Pulmonary artery endothelial cell (primary cell): ENCODE measurements at places on chromosomes 6 and 20.

- DNase-seq, result no peak
These were observed 92.8 kb upstream of the BTN3A2 start for GRCh38 chr6:26272171-26272637.

- DNase-seq, result peak; percentile 83
These were observed 10.9 kb upstream of the LPIN3 start for GRCh38 chr20:41329435-41330342.

DNA sequence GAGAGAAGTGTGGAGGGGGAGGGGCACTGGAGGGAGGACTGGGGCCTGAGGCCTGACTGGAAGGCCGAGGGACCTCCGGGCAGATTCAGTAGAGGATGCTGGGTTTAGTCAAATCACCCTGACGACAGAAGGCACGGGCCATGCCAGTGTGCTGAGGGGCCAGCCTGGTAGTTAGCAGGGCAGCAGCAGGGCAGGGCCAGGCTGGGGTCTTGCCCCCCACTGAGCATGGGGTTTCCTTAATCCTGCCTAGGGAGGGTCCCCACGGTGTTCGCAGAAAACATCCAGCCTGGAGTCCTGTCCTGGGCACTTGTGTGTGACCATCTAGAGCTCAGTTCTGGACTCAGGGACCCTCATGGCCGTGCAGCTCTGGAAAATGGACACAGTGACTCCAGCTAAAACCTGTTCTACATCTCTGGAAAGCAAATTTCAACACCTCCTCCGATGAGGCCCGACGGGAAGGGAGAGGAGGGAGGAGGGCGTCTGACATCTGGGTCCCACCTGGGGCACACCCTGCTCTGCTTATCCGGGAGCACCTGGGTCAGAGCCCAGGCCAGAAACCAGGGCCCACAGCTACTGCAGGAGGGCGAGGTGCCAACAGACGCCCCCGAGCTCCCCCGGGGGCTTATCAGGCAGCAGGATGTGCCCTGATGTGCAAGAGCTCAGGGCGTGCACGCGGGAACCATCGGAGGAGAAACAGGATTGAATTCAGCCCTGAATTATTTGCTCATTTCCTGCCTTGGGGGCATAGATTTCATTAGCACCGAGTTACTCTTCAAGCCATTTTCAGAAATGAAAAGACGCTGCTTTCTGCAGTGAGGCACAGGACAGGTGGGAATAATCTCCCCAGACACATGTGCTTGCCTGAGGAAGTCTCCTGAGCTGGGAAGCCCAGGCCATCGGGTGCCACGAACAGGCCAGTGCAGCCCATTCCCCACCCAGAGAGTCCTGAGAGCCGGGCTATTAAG, 78.0 kb upstream of the MPC1 start:
- DNase-seq, result no peak

DNA sequence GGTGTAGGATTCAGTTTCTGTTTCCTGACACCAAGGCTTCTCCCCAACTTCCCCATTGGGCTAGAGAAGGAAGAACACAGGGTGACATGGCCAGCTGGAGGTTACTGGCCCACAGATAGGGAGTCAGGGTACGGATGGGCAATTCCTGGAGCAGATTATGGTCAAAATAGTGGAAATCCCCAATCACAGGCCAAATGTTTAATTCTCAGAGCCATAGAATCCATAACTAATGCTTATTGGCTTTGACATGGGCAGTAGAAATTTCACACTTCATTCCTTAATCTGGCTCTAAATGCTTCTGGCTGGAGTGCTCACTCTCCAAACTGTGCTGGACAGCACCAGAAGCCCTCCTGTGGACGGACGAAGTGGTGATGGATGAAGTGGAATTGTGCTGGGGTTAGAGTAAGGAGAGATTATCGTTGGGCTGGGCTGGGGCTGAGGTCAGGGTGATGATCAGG, 887 bp downstream of the SIGLEC1 start:
- DNase-seq, result no peak

DNA sequence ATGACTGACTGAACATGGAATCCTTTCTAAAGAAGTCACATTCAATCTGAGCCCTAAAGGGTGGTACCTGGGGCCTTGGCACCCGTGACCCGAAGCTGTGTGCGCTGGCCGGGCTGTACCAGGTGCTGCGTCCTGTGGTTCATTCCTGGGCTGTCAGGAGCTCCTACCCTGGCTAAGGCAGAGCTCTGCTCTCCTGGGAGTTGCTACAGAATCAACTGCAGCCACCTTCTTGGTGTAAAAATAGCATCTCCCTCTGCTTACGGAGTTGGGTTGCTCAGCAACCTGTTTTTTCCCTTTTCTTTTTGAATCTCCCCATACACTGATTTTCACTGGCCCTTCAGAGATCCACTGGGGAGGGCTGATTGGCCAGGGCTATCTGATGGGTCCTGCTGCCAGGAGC, 236.6 kb upstream of the PDE10A start:
- no peak for DNase-seq

DNA sequence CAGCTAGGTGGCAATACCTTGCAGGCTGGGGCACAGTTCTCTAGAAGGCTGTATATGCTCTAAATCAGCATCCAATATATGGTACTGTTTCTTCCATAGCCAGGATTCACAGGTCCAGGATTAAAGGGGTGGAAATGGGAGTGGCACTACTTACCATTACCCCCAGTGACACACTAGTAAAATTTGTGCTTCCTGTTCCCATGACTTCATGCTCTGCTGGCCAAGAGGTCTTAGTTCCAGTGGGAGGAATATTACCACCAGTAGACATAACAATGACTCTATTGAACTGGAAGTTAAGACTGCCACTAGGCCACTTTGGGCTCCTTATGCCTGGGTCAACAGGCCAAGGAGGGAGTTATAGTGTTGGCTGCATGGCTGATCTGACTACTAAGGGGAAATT, 174.3 kb upstream of the TNFAIP3 start:
- no peak for DNase-seq

DNA sequence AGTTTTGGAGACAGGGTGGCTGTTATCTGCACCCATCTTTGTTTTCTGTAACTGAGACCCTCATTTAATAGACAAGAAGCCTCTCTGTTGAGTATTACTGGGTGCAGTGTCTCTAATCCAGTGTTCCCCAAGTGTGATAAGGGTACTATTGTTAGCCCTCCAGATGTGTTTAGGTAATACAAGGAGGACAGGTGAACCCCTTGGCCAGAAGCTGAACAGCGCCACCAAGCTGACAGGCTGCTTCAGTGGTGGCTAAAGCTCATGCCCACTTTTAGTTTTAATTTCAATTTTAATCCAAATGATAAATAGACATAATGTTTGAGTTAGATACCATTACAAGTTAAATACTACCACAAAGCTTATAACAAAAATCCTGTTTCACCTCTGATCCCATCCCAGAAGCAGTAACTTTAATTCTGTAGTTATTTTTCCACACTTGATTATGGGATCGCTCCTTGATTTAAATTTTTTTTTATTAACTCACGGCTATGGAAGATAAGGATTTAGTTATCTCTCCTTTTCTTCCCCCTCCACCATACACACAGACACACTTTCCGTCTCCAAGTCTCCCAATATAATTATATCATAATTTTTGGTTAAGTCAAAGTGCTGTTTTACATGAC, 8.4 kb upstream of the STK35 start:
- DNase-seq, result no peak

- no peak for DNase-seq
These were observed 29.0 kb downstream of the JARID2 start for GRCh38 chr6:15274692-15275387.

DNA sequence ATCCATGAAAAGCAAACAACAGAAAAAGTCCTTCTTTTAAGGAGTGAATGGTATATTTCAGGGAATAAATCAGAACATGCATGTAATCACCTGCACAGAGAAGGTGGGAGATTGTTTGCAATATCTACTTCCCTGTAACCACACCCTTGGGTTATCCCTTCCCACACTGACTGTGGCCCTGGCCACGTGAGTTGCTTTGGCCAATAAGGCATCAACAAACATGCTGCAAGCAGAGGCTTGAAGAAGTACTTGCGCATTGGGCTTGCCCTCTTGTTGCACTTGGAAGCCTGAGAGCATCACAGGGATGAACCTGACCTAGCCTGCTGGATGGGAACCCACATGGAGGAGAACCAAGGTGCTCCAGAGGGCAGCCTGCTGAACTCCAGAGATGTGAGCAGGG, 208.5 kb downstream of the PTPRT start:
- DNase-seq, result no peak

GRCh38 chr20:48019940-48020339, 234.7 kb upstream of the SULF2 start:
- no peak for DNase-seq

- no peak for DNase-seq
These were observed 104.2 kb downstream of the TFAP2B start for GRCh38 chr6:50922579-50923525.

DNA sequence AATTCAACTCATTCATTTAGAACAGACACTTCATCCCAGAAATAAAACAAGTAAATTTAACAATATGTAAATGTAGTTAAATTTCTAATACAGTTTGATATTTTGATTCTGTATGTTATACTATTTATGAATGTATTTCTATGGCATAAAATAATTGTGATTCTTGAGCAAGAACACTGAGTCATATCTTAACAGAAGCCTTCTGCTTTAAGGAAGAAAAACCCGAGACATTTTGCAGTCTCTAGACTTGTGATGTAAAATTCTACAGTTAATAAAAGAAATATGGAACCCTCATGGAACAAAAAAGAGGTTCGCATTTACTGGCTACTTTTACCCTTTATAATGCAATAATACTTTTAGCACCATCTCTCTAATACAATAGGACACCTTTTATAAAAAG, 47.9 kb upstream of the SCML4 start:
- DNase-seq, result no peak

- no peak for DNase-seq
These were observed 10.2 kb upstream of the HIVEP1 start for GRCh38 chr6:12001706-12002435.

DNA sequence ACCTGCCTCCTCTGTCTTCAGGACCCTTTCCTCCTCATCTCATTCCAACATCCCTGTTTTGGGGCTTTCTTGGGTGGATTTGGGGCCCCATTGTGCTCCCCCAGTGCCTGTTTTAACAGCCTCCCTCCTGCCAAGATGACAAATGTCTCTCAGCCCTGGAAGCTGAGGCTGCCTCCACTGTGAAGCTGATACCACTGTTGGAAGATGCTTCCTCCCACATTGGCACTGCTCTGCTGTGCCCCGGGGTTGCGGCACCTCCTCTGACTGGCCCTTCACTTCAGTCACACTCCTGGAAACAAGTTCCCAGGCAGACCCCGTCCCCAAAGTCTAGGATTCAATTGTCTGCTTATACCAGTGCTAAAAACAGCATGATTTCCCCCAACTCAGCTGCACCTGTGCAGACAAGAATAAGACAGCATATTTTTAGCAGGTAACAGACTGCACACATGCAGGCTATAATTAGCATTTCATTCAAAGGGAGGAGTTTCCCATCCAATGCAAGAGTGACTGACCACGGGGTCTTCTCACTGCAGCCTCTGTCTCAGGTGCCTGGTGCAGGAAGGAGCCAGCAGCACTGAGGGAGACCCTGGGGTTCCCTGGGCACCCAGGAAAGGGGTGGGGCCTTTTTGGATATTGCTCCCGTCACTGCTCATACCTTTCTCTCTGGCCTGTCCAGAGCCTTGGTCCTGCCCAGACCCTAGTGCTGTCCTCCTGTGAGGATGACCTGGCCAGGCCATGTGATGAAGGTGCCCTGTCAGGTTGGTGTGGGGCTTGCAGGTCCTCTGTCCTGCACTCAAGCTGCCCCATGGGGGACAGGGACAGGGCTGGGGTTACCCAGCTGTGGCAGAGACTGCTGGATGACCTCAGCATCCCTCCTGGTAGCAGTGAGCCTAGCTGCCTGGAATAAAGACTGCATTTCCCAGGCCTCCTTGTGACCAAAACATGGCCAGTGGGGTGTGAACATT, 31.5 kb upstream of the SULF2 start:
- no peak for DNase-seq

DNA sequence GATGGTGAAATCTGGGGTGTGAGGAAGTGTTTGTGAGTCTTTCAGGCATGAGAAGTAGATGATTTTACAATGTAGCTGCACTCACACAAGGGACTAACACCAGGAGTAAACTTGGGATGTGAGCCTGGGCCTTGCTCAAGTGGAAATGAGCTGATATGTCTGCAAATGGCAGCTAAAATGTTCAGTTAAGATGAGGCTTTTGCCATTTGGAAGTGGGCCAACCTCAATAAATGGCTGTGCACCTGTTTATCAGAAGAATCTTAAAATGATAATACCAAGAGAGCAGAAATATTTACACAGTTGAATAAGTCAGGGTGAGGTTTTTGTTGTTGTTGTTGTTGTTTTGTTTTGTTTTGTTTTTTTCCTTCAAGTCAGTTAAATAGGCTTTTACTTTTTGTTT, 25.7 kb upstream of the KLHL31 start:
- no peak for DNase-seq

DNA sequence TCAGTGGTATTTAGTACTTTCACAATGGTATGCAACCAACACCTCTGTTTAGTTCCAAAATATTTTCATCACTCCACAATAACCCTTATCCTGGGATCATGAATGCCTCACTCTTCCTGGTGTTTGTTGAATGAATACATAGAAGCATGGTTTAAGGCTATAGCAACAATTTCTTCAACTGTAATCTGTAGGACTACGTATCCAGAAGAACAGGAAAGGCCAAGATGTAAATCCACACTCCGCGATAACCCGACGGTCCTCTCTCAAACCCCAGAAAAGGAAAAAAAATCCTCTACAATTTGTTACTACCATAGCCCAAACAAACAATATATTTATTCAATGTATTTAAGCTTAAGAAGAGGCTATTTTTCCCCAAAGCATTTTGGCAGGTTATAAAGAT, 141.4 kb upstream of the SALL4 start:
- no peak for DNase-seq

DNA sequence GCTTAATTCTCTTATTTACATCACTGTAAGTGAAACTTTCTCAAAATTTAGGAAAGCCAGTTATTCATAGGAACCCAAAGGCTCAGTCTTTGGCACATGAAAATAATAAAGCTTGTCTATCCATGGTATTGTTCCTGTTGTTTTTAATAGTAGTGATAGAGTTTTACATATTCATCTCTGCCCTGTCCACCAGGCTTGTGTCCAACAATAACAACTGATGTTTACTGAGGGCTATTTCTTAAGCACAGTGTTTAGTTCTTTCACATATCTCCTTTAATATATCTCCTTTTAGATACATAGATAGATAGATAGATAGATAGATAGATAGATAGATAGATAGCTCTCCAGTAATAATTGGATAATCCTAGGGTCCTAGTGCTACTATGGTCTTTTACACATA, 34.2 kb downstream of the FOXQ1 start:
- no peak for DNase-seq

- DNase-seq, result no peak
These were observed 36.4 kb upstream of the SLC17A4 start for GRCh38 chr6:25717866-25718740.
